Stimulated activated CD4-positive, alpha-beta T cell treated with anti-CD3 and anti-CD28 coated beads, TNF-alpha, amount 100 ng/mL, for 24 hours (primary cell): ENCODE measurements at places on chromosomes 11 and 22.

GRCh38 chr11:35639591-35640179 lies 21.4 kb downstream of the FJX1 start:
- no peak for DNase-seq

GRCh38 chr11:61710019-61710418 lies 29.8 kb downstream of the DAGLA start:
- DNase-seq, result no peak

DNA sequence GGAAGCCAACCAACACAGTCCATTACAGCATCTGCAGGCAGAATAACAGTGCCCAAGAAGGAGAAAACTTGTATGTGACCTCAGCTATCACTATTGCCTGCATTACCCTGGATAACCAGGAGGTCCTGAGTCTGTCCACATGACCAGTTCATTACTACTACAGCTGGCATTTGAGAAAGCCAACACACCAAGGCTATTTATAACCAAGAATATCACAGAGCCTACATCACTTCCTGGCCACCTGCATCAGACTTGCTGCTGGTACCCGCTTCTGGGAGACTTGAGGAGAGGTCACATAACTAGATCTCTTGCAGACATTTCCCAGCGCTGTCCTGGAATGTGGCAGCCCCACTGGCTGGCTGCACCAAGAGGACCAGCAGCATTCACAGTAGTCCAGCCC lies 11.1 kb upstream of the OR56B4 start:
- DNase-seq, result no peak

GRCh38 chr11:37502202-37502601 lies 904.2 kb upstream of the RAG2 start:
- DNase-seq, result no peak

GRCh38 chr22:28819253-28820096 lies 19.1 kb upstream of the XBP1 start:
- DNase-seq, result no peak

DNA sequence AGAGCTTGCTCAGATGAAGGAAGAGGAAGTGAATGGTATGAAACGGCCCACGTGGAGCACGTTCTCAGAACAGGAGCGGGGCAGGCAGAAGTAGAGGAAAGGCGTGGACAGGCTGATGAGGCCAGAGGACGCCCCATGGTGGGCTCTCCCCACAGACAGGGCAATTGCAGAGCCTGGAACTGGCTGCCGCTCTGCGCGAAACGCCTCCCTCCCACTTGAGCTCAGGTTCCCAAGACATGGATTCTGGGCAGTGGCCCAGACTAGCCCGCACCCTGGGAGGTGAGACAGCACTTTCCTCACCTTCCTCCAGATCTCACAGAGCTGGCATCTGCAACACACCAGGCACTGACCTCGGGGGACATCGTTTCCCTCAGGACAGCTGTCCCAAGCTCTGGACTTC lies 117.6 kb downstream of the PHF21B start:
- DNase-seq, result no peak

DNA sequence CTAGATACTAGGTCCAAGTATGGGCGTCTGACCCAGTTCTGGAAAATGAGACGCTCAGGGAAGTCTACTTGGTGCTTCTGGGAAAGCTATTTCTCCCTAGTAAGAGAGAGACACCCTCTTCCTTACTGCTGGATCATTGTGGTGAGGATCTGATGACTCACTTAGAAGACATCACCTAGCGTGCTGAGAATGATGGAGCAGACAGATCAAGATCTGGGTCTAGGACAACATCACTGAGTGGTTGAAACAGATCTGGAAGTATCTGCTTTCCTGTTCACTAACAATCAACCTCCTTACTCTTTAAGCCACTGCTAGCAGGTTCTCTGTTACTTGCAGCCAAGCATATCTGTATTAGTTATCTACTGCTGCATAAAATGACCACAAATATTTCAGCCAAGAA lies 38.3 kb upstream of the HMGXB4 start:
- DNase-seq, result no peak

DNA sequence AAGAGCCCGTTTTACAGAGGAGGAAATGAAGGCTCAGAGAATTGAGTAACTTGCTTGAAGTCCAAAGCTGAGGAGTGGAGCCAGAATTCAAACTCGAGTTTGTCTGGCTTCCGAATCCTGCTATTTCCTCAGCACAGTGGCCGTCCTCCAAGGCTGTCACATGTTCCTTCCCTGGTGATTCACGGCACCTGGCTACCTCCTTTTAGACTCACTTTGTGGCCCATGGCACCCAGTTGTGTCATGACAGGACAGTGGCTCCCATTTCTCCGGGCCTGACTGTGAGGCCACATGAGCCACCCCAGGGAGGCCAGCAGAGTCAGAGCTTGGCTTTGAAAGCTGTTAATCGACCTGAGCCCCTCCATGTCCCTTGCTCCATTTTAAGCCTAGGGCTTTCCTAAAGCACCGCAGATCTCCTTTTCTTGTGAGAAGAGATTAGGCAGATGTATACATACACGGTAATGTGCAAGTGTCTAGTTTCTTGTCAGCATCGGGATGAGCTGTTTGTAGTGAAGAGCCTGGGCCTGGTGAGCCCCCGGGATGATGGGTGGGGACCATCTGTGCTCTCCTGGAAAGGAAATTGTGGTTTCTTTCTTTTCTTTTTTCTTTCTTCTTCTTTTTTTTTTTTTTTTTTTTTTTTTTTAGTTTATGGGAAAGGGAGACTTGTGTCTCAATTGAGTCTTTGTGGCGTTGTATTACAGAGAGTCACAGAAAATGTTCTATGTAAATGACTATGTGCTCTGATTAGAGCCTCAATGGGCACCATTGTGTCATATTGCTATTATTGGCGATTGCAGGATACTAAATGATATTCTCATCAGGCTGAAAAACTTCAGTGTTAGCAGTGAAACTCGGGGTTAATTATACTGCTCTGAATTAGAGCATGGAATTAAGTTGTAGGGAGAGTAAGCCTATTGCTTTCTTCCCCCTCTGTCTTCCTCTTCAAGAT lies 54.8 kb downstream of the PTPRJ start:
- no peak for DNase-seq

- no peak for DNase-seq
Measured at GRCh38 chr22:32311551-32312071, 46.1 kb upstream of the RFPL3 start.

DNA sequence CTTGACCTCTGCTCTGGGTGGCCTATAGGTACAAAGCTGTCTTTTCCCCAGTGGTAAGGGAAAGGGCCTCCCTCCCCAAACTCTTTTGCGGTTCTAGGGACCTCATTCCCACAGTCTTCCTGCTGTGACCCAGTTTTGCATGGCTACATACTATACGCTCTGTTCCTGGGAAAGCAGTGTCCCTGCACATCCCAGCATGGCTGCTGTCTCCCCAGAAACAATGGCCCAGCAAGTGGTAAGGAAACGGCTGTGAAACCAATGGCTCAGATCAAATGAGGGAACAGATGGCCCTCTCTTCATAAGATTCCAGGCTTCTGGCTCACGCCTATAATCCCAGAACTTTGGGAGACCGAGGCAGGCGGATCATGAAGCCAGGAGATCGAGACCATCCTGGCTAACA lies 41.1 kb downstream of the RPL27A start:
- no peak for DNase-seq

DNA sequence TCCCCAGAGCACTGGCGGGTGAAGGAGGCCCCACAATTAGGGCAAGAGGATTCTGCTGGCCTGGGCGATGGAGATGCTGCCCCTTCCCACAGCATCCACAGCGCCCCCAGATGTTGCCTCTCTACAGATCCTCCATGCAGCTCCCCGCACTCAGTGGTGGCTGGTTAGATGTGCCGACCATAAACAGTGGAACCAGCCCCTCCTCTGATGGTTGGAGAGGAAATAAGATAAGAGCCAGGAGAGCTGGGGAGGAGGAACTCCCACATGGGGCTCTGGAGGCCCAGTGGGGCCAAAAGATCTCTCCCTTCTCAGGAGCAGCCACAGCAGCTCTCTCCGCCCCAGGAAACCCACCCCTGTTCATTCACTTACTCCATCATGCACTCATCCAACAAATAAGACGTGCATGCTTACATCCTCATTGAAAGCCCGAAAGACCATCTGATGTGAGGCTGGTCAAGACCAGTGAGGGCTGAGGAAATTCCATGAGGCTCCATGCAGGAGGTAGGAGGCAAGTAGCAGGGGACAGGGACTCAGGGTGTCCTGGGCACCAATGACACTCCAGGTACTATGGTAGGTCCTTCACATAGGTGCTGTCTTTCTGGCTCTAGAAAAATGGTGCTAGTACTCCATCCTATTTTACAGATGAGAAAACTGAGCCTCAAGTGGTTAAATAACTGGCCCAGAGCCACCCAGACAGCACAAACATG lies 1.5 kb downstream of the PTGDR2 start:
- no peak for DNase-seq

- no peak for DNase-seq
Measured at GRCh38 chr11:1049071-1049405, 12.5 kb upstream of the MUC6 start.

- DNase-seq, result no peak
Measured at GRCh38 chr22:26141831-26142230, 27.4 kb upstream of the SEZ6L start.

GRCh38 chr11:69008737-69009440 lies 4.2 kb downstream of the MRGPRF start:
- DNase-seq, result no peak

GRCh38 chr11:59791639-59792038 lies 18.9 kb downstream of the MRPL16 start:
- no peak for DNase-seq
